Stimulated activated CD4-positive, alpha-beta T cell treated with anti-CD3 and anti-CD28 coated beads, TNF-alpha, amount 100 ng/mL, for 1 hour (primary cell): ENCODE measurements at places on chromosomes 1 and 21.

DNA sequence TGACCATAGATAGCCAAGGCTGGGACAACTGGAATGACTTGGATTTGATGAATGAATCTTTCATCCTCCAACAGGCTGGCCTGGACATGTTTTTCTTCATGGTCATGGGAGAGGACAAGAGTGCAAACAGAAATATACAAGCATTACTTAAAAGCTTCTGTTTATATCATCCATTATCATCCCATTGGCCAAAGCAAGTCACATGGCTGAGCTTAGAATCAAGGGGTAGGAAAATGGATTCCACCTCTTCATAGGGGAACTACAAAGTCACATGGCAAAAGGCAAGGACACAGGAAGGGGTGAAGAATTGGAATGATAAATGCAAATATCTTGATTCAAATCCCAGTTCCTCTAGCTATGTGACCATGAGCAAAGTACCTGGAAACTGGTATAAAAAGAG lies 90.2 kb upstream of the BARHL2 start:
- DNase-seq, result no peak

- DNase-seq, result no peak
Observed at GRCh38 chr21:15283789-15284188, 219.0 kb upstream of the NRIP1 start.

- no peak for DNase-seq
Observed at GRCh38 chr1:27527223-27527889, 37.4 kb upstream of the WASF2 start.

- DNase-seq, result no peak
Observed at GRCh38 chr1:195769461-195769860, 838.8 kb downstream of the KCNT2 start.

DNA sequence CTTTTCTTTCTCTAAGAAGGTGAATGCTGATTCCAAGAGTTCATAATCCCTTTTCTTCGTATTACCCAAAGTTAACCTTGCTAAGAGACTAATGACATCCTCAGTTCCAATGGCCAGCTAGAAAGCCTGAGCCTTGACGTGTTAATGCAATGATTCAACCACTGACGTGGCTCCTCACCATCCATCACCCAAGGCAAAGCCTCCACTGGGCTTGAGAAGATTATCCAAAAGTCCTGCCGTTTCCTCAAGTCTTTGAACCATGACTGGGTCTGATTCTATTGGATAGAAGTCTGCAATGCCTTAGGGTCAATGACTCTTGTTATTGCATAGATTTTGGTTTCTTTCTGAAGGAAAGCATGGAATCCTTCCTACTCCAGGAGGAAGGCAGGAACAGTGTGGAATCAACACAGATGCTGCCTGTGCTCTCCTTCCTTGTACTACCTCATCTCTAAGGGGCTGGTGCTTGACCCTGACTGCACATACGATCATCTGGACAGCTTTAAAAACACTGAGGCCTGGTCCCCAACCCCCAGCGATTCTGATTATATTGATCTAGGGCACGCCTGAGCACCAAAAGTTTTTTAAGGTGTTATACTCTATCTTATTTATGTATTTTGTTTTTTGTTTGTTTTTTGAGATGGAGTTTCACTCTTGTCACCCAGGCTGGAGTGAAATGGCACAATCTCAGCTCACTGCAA lies 69.3 kb upstream of the ANGPTL1 start:
- no peak for DNase-seq

DNA sequence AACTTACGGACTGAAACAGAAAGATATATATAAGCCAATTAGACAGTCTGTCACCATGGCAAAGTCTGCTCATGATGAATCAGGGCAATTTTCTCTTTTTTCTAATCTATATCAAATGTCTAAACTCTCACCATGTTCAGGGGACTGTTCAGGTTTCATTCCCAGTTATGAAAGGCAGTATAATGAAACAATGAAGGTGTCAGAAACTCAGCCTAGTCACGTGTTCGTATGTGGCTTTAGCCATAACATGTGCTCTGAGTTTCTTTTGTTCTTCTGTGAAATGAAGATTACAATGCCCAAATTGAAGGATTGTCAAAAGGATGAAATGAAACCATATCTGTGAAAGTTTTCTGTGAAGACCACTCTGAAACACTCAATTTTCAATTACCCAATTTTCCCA lies 392.9 kb downstream of the DSCAM start:
- no peak for DNase-seq

- no peak for DNase-seq
Observed at GRCh38 chr1:34795916-34796315, 3.1 kb downstream of the GJA4 start.

DNA sequence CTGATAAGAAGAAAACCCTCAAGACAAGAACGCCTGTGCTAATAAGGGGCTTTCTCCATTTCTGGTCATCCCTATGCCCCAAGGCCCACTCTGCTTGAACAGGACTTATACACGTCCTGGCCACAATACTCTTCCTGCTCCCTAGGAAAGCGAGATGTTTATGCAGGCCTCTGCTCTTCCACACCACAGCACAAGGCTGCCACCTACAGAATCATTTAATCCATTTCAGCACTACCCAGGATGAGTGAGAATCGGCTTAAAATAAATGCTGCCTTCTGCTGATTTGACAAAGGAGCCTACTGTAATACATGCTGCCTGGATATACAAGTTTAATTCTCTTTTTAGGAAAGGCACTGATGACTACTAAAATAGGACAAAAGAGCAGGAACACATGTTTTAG lies 29.4 kb downstream of the FRRS1 start:
- DNase-seq, result no peak

- no peak for DNase-seq
Observed at GRCh38 chr1:902802-903201, 20.9 kb upstream of the SAMD11 start.

DNA sequence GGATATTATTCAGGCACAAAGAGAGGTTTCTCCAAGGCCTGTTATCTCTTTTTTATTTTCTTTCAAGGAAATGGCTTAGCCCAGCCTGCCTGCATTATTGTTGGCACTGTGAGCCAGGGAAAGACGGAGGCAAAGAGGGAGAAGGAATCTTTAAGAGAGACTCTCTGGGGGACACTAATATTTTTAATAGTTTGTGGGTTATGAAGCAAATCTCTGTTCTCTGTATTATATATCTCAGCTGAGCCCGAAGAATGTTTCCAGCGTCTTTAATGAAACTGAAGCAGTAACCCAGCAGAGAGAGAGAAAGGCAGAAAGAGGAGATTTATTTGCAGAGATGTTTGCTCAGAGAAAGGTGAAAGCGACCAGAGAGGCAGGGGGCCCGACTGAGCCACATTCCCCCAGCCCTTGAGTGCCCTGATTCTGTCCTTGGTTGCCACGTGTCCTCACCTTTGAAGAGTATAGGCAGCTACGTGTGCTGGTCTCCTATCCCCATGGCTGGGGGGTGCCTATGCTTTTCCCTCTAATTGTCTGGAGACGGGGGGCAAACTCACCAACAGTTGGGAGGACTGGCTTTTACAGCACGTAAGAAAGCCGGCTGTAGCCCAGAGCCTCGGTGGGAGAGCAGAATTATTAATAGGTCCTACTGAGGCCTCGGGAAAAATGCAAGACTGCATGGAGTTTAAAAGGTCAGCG lies 166.4 kb downstream of the TRABD2B start:
- DNase-seq, result no peak

DNA sequence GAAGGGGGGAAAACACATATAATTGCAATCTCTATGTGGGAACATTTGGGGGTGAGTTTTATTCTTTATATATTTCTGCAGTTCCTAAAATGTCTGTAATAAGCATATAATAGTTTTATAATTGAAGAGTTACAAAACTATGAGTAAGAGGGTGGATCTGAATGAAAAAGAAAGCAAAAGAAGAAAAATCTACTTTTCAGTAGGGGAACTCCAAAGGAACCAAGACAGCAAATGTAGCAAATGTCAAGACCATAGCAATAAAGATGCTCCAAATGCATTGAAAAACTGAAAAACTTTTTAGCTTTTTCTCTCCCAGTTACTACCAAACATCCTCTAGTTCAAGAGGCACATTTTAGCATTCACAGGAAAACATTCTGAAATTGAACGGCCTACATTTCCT lies 434.8 kb downstream of the LMO4 start:
- DNase-seq, result no peak

DNA sequence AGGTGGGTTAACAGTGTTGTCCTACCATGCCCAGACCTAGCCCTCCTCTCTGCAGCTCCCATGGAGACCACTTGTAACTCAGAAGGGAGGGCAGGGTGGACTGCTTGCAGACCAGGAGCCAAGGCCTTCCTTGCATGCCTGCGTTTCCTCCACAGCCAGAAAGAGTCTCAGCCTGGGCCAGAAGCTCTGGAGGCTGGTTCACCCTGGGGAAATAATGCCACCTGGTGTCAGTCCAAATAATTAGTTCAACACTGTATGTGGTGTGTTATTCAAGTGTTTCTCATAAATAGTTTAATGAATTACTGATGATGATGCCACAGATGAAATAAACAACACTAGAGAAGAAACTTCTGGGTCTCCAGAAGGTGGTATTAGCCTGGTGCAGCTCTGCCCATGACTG lies 16.9 kb upstream of the VANGL1 start:
- no peak for DNase-seq

DNA sequence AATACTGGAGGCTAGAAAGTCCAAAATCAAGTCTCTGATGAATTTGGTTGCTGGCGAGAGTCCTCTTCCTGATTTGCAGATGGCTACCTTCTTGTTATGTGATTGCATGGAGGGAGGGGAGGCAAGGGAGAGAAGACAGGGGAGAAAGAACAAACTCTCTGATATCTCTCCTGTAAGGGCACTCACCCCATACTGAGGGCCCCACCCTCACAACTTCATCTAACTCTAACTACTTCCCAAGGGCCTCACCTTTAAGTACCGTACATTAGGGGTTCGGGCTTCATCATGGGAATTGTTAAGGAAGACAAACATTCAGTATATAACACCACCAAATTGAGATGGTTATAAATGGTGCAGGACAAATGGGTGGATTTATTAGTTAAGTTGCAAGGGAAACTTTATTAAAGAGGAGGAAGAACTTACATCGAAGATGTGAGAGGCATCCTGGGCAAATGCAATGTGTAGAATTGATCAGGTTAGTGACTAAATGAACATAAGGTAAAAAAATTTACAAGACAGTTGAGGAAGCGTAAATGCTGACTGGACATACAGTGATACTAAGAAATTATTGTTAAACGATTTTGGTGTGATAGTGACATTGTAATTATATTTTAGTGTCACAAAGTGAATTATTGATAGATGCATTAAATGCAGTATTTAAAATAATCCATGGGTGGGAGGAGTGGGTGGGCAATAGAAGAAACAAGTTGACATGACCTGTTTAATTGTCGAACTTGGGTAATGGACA lies 10.6 kb downstream of the OR2B11 start:
- no peak for DNase-seq

DNA sequence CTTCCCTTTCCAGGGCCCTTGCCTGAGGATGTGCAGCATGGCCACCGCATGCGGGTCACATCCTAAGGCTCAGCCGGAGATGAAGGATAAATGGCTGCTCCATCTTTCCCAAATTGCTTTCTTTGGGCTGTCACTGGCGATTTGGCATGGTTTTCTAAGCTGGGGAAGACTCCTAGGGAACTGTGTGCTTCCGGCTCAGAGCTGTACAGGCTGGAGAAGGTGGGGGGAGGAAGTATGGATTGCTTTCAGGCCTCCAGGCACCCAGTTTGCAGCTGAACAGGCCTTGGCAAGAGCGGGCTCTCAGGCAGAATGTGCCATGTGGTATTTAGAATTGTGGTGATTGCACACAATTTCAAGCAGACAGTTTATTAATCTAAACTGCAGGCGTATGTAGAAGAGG lies 48.9 kb downstream of the TMEM53 start:
- no peak for DNase-seq

DNA sequence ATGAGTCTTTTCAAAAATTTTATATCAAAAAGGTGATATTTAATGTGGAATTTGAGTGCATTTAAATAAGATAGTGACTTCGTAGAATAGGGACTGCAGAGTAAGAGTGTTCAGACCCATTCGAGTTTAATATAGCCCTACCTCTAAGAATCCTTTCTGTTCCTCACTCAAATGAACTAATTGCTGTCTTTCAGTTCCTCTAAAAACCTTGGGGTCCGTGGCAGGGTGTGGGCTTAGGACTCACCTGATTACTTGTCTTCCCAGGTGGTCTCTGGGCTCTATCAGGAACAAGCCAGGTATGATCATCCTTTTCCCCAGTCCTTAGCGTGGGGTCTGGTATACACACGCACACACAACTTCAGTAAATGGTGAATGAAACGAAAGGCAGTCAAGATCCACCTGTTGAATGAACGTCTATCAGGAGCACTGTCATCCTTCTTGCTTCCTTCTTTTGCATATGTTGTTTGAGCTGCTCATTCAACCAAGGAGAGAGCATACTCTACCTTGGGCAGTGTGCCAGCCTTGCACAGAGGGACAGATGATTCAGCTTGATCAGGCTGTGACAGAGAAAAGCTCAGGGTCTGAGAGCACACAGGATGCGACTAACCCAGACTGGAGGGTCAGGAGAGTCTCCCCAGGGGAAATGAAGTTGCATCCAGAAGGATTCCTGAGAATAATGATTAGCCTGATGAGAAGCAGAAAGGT lies 1.2 kb upstream of the RNF11 start:
- DNase-seq, result no peak

DNA sequence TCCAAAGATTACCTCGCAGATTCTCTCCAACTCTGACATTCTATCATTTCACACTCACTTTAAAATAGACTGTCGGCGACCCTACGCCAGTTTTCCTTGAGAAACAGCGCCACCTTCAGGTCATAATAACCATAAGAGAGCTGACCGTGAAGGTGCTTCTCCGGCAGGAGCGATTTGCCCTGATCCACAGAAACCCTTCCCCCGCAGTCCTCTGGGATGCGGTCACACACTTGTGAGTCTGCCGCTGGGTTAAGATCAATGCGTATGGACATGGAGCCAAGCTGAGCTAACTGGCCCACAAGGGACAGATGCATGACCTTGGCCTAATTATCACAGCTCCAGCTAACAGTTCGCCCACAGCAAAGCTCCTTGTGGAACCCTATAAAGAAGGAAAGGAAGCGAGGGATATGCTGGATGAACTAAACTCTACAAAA lies 32.8 kb upstream of the IFNAR2 start:
- no peak for DNase-seq

DNA sequence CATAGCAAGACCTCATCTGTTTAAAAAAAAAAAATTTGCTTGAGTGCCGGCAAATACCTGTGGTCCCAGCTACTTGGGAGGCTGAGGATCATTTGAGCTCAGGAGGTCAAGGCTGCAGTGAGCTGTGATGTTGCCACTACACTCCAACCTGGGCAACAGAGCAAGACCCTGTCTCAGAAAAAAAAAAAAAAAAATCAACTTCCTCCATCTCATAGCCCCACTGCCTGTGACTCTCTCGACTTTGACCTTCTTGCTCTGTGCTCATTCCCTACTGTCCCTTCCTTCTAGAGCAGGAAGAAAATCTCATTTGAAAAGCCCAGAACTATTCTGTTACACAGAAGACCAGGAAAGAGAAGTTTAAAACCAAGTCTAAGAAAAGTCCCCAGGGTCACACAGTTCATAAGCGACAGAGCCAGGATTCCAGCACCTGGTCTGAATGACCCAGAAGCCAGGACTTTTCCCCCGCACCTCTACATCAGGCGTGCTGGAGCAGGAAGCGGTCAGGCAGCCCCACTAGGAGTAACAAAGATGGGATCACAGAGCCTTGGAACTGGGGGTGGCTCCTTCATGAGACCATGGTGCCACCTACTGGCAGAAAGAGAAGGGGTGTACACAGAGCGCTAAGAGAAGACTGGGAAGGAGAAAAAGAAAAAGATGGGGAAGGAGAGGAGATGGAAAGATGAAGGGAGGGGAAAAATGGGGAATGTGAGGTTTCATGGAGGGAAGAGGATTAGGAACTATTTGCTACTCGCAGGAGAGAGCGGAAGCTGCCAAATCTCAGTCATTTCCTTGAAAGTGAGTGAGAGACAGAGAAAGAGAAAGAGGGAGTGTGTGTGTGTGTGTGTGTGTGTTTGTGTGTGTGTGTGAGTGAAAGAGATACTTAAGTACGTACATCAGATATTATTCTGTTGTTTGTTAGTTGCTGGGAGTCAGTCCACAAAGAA lies 3.1 kb upstream of the P3R3URF start:
- DNase-seq, result peak; percentile 35
